ENCODE measurements at places on chromosomes 7 and 10.
A peak's percentile ranks its signal among the peaks of the same experiment; 100 is the strongest.

DNA sequence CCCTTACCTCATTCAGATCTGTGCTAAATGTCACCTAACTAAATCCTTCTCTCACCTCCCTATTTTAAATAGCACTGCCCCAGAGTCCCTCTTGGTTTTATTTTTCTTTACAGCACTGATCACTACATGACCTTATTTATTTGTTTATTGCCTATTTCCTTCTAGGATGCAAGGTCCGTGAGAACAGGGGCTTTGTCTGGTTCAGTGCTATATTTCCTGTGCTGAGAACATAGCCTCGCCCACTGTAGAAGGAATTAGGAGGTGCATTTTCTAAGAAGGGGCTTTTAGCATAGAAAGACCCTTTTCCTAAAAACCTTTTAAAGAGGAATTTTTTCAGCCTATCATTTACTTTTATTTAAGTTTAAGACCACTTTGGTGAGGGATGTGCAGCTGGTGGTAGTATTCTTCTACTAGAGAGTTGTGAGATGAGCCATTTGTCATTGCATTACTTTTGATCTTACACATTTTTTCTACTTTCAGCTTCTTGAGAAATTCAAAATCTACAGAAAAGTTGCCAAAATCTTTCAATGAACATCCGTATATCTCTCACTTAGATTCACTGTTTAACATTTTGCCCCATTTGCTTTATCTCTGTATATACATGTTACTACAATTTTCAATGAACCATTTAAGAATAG is 13.5 kb upstream of the PCGF5 start:
- no peak for DNase-seq

DNA sequence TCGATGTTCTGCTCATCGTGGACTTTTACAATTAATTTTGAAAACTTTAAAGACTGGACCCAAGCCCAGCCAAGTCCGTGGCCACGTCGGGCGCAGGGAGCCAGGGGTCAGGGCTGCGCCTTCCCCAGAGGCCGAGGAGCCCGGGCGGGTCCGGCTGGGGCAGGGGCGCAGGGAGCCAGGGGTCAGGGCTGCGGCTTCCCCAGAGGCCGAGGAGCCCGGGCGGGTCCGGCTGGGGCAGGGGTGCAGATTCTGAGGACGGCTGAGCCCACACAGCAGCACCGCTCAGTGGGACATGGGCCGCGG is 75.2 kb downstream of the MICALL2 start:
- DNase-seq, result no peak

- no peak for DNase-seq
These were observed 9.9 kb upstream of the STEAP2 start for GRCh38 chr7:90201500-90202195.

GRCh38 chr10:52082307-52082706 is 231.8 kb upstream of the DKK1 start:
- DNase-seq, result no peak

DNA sequence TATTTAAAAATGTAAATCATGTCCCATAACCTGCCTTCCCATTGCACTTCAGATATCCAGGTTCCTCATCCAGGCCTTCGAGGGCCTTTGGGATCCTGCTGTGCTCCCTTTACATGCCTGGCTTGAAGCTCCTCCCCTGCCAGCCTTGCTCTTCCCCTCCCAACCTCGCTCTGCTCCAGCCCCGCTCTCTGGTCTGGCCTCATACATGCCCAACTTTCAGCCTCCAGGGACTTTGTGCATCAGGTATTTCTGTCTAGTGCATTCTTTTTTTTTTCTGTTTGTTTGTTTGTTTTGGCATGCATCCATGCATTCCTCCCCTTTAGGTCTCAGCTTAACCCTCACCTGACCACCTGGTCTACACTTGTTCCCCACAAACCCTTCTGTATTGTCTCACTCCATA is 160.3 kb downstream of the SNX10 start:
- no peak for DNase-seq

DNA sequence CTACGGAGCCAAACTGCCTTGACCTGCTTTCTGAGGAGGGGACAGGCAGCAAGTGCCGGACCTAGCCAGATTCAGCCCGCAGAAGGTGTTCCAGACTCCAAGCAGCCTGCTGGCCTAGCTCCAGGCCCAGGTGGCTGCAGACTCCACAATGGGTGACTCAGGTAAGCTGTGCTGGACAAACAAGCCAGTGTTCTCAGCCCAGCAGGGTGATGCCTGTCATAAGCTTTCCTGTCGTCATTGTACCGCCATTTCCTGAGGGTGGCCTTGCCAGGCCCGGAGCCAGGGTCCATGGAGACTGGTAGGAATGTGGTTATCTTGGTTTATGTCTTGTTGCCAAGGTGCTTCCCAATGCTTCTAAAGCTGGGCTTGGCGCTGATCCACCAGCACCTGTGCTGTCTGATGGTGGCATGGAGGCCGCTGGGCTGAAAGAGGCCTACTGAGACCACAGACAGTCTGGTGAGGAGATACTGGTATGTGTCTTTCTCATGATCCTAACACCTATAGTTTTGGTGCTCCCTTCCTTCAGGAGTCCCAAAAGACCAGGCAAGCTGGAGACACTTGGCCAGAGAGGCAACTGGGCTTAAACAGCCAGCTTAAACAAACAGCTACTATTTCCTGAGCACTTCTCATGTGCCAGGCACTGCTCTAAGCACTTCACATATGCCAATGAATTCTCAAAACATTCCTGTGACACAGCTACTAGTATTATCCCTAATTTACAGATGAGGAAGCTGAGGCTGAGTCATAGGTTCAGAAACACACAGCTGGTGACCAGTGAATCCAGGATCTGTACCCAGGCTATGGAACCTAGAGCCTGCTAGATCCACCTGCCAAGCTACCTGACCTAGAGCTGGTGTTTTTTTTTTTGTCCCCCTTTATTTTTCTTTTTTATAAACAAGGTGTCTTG is 42.0 kb downstream of the ZC3HC1 start:
- DNase-seq, result peak; percentile 40
